ENCODE measurements at places on chromosomes 3 and 15.

DNA sequence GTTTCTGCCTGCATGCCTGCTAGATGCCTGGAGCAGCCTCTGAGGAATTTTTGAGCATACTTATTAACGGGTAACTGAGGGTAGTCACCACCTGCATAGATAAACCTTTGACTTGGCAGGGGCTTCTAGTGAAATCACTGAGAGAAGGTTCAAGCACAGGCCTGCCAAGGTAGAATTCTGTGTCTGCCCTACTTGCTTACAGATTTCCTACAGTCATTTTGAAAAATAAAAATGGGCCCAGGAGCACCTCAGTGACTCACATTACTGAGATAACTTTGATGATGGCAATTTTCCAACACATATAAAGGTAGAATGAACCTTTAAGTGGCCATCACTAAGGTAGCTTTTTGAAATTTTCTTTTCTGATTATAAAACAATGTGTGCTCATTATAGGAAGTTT is 10.8 kb downstream of the CRTAP start:
- no peak for DNase-seq

DNA sequence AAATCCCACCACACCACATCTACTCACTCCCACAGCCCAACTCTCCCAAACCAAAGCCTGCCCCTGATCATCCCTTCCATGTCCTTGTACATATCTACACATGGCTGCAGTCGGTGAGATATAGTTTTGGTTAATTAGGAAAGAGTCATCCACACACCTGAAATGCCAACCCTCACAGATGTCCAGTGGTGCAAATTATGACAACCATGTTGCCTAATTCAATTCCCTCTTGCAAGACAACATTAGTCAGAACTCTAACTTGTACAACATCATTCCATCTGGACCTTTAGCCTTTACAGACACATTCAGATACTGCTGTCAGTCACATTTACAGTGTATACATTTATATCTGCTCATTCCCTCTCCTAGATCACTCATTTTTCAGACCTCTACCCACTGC is 41.2 kb downstream of the TUBGCP4 start:
- no peak for DNase-seq

DNA sequence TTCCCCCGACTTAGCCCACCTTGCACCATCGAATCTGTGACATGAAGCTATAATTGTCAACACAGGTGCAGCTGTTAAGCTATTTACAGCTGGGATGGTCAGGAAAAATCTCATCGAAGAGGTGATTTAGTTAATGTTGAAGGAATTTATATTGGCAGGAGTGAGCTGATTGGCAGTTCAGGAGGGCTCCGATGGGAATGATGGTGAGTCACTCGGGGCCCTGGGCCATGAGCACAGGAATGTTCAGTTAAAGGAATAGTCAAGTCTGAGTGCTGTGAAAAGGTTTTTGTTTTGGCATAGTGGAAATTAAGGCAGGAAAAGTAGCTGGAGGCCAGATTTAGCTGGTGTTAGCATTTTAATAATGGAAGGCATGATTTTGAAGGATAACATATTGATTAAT is 95.7 kb downstream of the OXSM start:
- DNase-seq: no peak

- DNase-seq: no peak
Observed at GRCh38 chr3:194272861-194273742, 78.0 kb downstream of the CPN2 start.

- DNase-seq: no peak
Observed at GRCh38 chr3:105529456-105529855, 162.7 kb downstream of the ALCAM start.

GRCh38 chr15:38195191-38195901 is 57.3 kb upstream of the SPRED1 start:
- DNase-seq: no peak

DNA sequence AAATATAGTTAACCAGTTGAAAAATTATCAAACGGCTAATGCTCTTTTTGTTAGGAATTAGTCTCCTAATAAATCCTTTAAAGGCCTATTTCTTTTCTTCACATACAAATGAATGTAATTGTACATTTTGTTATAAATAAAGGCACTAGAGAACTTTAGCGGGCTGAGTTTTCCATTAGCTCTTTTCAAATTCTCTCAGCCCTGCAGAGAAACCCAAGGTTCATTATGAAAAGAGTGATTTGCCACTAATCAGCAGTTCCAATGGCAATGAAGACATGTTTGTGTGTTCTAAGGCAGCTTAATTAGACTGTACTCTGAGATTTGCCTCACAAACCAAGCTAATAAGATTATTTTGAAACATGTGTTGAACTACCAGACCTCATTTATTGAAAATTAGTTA is 64.6 kb upstream of the P2RY1 start:
- no peak for DNase-seq

DNA sequence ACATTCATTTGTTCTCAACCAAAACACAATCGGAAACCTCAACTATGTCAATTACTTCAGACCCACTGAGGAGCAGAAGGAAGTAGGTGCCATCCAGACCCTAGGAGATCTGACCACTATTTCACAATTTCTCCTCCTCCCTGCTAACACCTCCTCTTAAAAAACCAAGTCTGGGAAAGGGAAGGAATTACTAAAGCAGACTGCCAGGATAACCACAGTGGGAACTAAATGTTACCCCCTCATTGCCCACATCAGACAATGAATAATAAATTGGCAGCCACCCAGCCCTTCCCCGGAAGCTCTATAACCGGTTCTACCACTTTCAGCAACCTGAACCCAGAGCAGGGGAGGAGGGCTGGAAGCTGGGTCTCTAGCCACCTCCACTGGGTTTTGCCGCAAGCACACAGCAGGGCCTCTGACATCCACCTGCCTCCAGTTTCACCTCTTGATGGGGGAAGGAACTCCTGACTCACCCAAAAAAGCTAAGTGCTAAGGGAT is 17.6 kb downstream of the C15orf62 start:
- peak; percentile 78 for DNase-seq

DNA sequence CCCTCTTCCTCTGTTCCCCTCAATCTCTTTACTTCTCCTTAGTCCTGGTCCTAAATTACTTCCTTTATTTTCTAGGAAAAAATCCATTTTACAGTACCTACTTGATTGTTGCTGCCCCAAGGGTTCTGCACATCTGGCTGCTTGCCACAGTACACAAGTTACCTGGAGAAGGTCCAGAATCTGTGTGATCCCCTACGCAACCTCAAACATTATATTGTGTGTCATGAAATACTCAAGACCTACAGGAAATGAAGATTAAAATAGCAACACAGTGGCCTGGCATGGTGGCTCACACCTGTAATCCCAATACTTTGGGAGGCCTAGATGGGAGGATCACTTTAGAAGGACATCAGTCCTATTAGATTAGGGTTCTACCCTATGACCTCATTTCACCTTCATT is 48.7 kb downstream of the PRKAR2A start:
- peak; percentile 47 for DNase-seq

DNA sequence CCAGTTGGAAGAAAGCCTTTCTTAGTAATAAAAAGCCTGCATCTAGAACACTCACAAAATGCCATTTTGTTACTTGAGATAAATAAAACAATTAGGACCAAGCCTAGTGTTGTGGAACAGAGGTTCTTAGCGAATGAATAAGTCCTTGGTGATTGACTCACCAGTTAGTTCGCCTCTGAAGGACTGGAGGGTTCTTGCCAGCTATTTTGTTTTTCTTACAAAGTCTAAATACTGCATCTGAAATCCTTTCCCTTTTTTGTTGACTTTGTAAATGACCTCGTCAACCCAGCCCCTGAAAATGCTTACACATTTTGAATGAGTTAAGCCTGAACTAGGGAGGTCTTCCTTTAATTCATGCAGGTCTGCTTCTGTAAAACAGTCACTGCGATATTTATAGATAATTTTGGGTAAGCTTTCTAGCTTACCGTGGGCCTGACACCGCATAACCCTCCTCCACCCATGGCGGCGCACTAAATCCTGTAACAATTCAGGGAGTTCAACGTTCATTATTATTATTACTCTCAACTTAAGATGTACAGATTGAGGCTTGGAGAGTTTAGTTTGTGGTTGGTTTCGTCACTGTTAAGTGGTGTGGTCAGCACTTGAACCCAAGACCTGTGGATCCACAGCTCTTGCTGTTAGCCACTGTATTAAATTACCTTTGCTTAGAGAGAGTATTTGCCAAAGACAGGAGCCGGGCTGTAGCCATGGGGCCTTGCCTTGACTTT is 45.0 kb upstream of the SACM1L start:
- DNase-seq: peak; percentile 76

- no peak for DNase-seq
Observed at GRCh38 chr15:58459045-58459444, 27.3 kb downstream of the LIPC start.

- DNase-seq: peak; percentile 81
Observed at GRCh38 chr3:58332575-58333188, at the start of gene PXK. Gene PXK (plus strand): TSS chr3:58332892. CDS start chr3:58332989, 97 bp downstream.

- no peak for DNase-seq
Observed at GRCh38 chr3:12345584-12346494, 57.0 kb downstream of the PPARG start.

DNA sequence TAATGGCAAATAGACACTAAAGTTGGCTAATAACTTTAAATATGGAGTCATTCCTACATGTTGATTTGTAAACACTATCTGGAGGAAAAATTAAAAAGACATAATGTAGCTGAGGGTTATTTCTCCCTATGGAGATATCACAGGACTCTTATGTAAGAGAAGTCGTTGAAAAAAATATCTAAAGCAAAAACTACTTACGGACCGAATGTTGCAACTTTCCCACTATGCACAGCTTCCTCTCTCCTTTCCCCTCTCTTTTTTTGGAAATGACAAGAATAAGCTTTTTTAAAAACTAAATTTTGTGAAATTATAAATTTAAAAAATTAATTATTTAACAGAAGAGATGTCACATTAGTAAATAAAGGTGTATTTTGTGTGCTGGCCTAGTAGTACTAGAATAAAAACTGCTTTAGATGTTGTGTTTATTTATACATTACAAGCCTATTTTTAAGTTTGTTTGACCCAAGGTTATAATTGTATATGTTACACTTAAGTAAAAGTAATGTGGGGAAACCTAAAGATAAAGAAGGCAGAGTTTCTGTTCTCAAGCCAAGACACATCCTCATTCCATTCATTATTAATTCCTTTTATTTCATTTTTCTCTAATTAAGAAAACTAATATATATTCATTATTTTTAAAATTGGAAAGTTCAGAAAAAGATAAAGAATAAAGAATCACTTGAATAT is 20.7 kb upstream of the PPARG start:
- peak; percentile 36 for DNase-seq

DNA sequence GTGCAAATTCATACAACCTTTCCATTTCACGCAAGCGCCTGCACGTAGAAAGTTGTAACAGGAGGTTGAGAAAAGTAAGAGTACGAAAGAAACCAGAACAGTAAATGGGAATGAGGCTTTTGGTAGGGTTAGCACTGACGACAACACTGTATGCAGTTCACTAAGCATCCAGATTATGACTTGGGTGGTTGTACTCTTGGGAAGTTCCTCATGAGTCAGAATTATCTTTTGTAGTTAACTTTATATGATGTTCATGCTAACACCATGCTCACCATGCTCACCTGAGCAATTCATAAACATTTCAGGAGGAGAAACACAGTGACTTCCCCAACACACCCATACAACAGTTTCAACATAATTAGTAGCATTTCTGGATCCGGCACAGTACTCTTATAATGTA is 3.0 kb upstream of the LPP start:
- no peak for DNase-seq

- DNase-seq: peak; percentile 51
Observed at GRCh38 chr15:35540885-35541284, 5.1 kb downstream of the DPH6 start.

DNA sequence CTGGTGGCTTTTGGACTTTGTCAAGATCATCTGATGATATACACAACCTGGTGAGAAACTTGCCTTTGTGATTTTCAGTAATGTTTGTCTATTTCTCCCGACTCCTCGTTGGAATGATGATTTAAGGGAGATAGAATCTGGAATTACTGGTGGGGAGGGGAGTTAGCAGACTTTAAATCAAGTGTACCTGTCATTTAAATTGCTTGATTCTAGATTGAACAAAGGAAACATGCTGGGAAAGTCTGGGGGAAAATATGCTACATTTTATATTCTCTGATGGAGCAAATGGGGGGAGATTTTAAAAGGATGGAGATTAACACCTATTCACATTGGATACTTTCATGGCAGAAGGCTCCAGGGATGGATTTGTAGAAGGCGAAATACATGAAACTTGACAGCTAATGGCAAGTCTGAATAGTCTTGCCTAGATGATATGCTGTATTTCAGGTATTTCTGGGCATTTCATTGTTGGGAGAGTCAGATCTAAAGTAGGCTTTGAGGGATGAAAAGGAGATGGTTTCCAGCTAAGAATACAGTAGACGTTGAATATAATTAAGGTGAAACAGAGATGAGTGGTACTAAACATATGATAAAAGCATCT is 189.1 kb upstream of the PDZRN3 start:
- DNase-seq: no peak

GRCh38 chr3:120642368-120642948 is 39.6 kb downstream of the HGD start:
- DNase-seq: peak; percentile 97

DNA sequence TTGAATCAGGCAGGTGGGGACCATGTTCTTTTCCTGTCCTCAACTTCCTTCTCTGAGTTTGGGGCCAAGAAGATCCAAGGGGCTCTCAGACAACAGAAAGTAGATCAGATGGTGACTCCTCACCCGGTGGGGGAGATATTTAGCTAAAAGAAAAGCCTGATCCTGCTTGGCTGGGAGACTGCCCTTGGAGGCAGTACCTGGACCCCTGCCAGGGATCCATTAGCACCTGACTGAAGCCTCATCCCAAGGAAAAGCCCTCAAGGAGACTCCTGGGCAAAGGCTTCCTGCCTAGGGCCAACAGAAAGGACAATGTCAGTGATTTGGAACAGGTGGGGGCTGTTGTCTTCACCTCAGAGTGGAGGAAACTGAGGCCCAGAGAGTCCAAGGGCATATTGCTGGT is 33.5 kb upstream of the HHATL start:
- DNase-seq: no peak

- no peak for DNase-seq
Observed at GRCh38 chr3:26592451-26592850, 30.1 kb upstream of the LRRC3B start.

GRCh38 chr3:53802256-53802880 is 43.9 kb downstream of the CHDH start:
- DNase-seq: no peak

- DNase-seq: peak; percentile 39
Observed at GRCh38 chr15:32959077-32959476, 235.4 kb downstream of the FMN1 start.

GRCh38 chr3:140250945-140251344 is 316.0 kb downstream of the CLSTN2 start:
- DNase-seq: no peak

DNA sequence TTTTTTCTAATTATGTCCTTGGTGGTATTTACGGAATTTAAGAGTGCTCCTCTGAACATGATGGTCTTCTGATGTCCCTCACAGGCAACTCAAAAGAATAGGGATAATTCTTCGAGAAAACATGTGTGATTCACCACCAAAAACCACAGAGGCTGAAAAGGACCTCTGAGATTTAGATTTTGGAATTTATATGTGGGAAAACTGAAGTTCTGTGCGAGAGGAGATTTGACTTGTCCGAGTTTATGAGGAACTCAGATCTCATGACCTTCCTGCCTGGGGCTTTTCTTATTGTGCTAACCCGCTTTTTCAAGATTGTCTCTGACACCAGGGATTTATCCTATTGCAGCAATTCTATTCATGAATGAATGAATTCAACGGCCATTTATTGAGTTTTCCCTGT is 142.4 kb downstream of the FAM43A start:
- no peak for DNase-seq

- DNase-seq: no peak
Observed at GRCh38 chr3:125189378-125190165, 23.0 kb downstream of the SLC12A8 start.

- DNase-seq: peak; percentile 85
Observed at GRCh38 chr15:32824777-32825176, 107.0 kb downstream of the GREM1 start.

- no peak for DNase-seq
Observed at GRCh38 chr3:138066383-138066782, 49.0 kb downstream of the DZIP1L start.

Data from fibroblast of pulmonary artery (primary cell).